ENCODE measurements at places on chromosomes 2 and 18.

DNA sequence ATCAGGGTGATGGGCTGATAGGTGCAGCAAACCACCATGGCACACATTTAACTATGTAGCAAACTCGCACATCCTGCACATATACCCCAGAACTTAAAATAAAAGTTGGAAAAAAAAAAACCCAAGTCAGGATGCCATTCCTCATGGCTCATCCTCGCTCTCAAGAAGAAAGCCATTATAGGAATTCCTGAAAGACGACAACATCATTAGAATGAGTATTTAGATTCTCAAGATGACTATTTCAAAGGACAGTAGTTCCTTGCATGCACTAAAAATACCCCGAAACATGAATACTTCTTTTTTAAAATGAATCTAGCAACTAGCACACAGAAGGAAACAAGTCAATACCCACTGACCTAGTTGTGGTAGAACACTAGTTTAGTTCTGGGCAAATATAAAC, 285.8 kb upstream of the REV1 start:
- DNase-seq, result peak; percentile 8

DNA sequence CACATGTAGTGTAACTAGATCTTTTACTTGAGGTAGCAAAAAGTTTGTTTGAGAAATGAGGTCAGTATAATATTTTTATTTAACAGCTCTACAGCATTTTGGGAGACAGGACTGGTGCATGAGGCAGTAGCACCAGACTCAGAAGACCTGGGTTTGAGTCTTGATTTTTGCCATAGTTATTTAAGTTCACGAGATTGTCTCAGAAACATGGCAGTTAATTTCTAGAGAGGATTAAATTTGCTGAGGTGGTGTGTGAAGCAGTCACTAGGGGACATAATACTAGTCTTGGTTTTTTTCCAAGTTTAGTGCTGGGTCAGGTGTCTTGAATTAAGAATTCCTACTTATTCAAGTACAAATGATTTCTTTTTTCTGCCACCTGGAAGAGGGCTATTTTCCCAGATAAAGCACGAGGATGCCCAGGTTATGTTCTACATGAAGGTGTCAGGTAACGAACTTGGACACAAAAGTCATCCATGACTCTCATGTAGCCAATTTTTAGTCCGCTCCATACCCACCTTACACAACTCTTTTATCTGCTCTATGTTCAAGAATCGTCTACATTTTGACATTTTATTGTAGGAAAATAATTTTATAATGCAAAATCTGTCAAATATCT, 1.4 kb downstream of the MARCHF7 start:
- DNase-seq, result peak; percentile 44

- DNase-seq, result no peak
These were observed 105.4 kb upstream of the MAP4K3 start for GRCh38 chr2:39542523-39542922.

DNA sequence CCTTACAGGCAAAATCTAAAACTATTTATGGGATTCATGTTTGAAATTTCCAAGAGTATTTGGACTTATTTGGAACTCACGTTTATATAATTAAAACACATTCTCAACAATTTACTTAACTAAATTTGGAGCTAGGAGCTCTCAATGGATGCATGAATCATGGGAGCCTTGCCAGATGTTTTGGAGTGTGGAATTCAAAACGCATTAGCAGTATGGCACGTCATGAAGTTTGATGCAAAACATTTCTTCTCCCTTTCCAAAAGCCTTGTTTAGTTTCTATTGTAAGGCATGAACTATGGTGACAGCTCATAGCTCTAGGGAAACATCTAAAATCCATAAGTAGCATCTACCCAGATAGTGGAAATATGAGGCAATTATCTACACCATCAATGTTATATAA, 701.6 kb downstream of the SATB2 start:
- peak; percentile 16 for DNase-seq

DNA sequence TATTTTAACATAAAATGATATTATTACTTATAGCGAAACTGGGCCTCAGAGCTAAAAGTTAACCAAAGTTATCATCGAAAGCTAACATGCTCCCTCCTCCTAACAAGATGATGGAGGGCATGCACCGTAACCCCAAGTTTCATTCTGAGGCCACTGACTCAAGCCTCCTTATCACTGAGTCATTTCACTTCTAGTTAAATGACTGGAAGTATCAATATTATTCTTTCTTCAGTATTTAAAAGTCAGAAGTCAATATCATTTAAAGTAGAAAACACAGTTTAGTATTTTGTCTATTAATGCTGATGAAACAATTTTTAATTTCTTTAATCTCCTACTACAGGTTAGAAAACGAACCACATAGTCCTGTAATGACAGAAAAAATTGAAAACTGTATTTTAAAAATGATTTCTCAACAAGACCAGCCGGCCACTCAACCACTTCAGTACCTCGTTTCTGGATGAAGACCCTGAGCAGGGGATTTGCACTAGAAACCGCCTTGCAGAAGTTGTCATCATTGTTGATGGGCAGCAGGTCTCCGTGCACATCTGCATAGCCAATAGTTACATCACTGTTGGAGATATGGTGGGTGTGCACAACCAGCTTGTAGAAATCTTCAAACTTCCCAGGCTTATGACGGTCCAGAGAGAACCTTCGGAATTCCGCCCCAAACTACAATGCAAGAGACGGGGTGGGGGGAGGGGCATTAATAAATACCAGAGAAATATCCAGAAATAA, 44.9 kb downstream of the PARD6G start:
- no peak for DNase-seq

- no peak for DNase-seq
These were observed 168.5 kb downstream of the TPGS2 start for GRCh38 chr18:36660311-36660710.
